ENCODE measurements at places on chromosomes 11 and 22. TPM values are rescaled to one million over a fixed set of nuclear protein-coding genes. Genes with fewer than 3 reads are reported as not detected.

DNA sequence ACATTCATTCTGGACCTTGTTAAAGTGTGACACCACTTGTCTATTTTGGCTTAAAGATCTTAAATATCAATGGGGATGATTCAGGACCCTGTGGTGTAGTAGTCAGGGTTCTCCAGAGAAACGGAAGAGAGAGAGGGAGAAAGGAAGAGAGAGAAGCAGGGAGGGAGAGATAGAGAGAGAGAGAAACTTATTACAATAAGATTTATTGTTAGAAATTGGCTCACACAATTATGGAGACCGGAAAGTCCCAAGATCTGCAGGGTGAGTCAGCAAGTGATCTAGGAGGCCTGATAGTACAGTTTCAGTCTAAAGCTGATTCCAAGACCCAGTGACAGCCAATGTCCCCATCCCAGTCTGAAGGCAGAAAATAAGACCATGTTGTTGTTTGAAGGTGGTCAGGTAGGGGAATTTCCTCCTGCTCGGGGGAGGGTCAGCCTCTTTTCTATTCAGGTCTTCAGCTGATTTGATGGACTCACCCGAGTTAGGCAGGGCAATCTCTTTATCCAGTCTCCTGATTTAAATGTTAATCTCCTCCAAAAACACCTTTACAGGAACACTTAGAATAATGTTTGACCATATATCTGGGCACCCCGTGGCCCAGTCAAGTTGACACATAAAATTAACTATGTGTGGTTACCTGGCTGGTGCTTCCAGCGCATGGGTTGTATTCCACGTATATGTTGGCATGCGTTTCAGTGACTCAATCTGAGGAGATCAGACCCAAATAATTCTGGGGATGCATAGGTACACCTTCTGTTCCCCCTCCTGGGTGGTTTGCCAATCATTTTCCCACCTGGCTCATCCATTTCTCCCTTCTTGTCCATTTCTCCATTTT is 1350.5 kb downstream of the TBC1D22A start:
- no peak for DNase-seq

DNA sequence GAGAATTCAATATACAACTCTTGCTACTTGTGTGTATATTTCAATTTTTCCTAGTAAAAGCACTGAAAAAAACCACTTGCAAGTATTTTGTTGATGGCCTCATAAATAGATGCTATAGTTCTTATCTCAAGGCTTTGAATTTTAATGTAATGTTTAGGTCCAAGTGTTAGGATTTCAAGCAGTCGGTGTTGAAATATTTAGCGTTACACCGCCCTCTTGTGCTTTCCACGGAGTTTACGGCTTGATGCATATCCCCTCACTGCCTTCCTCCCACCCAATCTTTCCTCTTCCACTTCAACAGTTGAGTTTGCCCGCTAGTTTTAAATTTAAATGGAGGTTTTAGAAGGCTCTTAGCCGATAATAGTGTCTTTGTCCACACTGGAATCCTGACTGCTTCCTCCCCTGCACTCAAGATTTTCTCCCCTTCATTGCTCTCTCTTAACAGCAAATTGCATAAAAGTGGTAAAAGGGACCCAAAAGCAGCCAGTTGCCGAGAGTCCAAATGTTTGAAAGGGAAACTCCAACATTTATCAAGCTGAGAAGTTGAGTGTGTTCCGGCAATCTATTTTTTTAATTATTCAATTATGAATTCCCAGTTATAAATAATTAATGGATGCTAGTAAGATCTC is 25.9 kb upstream of the HTATIP2 start:
- no peak for DNase-seq

DNA sequence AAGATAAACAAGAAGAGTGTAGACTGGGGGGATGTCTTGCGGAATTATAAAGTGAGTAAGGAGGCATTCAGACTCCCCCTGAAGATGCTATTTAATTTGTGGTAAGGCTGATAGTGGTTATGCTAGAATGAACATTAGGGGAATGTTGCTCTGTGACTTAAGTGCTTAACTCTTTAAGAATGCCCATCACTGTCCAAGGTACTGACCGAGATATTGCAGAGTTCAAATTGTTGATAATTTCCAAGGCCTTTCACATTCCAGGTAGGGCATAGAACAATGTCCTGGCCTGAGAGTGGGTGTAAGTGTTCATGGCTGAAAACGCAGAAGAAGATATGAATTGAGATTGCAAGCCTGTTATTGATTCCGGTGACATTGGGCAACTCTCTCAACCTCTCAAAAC is 90.3 kb upstream of the SEZ6L start:
- no peak for DNase-seq

GRCh38 chr22:32058656-32059260 is 15.7 kb downstream of the SLC5A1 start:
- DNase-seq: no peak

DNA sequence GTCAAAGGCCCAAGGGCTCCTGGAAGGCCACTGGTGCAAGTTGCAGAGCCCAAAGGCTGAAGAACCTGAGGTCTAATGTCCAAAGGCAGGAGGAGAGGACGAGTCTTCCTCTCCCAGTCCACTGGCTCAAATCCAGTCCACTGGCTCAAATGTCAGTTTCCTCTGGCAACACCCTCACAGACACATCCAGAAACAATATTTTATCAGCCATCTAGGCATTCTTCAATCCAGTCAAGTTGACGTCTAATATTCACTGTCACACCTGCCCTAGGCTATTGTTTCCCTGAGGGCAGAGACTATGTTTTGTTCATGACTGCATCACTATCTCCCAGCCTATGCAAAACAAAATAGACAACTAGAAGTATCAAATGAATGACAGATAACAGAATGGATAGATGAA is 148.1 kb downstream of the SPON1 start:
- no peak for DNase-seq

The PTPRCAP gene
- total RNA-seq: 7.2 TPM

The BRSK2 gene
- total RNA-seq: not detected

All from thoracic aorta (tissue), 2 donors.